ENCODE measurements at places on chromosomes 7 and 10. TPM values are rescaled to one million over a fixed set of nuclear protein-coding genes. Genes with fewer than 3 reads are reported as not detected.

DNA sequence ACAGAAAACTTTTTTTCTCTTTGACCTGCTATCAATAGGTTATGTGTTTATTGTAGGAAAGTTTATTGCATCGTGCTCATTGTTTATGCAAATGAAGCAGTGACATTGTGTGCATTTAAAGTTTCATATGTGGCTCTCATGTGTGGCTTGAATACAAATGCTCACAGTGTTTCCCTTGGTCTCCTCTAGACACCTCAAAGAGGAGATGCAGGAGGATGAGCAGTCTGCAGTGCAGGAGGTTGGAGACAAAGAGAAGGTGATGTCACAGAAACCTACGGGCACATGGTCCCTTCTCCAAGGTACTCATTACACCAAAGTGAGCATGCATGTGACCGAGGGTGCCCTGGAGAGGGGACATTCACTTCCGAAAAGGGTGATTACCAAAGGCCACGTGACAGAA, 430.2 kb downstream of the INHBA start:
- H3K4me1 ChIP-seq: no peaks in the 10 kb centered on the region
- H3K27ac ChIP-seq: no peak overlapping the region
- DNase-seq: no peak
- peaks cover 7% of the 10 kb centered on the region for H3K27me3 ChIP-seq
- no peak overlapping the region for H3K4me3 ChIP-seq

DNA sequence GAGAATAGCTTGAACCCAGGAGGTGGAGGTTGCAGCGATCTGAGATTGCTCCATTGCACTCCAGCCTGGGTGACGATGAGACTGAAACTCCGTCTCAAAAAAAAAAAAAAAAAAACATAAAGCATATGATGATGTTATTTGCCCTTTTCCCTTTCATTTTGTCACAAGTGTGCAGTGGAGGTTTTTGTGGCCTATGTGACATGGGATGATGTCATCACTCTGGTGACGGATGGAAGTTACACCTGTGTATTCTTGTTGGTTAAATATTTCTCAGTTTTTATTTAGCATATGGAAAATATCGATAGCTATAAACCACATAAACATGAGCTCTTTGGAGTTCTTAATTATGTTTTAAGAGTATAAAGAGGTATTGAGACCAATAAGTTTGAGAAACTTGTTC, 71.8 kb upstream of the EMX2 start:
- H3K4me3 ChIP-seq: no peak overlapping the region
- no peaks in the 10 kb centered on the region for H3K4me1 ChIP-seq
- no peaks in the 10 kb centered on the region for H3K36me3 ChIP-seq
- no peak overlapping the region for H3K27ac ChIP-seq
- no peaks in the 10 kb centered on the region for H3K27me3 ChIP-seq
- DNase-seq: no peak

DNA sequence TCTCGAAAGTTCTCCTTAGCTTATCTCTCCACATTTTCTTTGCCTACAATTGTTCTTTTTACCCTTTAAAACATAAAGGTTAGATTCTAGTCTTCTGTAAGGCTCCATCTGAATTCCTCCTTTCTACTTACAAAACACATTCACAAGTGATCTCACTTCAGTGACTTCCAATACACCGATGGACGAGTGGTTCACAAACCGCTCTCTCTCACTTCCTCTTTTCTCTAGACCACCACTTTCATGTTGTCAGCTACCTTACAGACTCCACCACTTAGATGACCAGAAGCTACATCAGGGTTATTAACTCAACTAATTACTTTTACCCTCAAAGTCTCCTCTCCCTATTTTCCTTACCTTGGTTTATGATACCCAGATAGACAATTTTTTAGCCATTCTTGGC, 11.8 kb downstream of the MET start:
- peaks cover 19% of the 10 kb centered on the region for H3K36me3 ChIP-seq
- H3K27me3 ChIP-seq: no peaks in the 10 kb centered on the region
- H3K4me1 ChIP-seq: peaks cover 4% of the 10 kb centered on the region
- no peak for DNase-seq

DNA sequence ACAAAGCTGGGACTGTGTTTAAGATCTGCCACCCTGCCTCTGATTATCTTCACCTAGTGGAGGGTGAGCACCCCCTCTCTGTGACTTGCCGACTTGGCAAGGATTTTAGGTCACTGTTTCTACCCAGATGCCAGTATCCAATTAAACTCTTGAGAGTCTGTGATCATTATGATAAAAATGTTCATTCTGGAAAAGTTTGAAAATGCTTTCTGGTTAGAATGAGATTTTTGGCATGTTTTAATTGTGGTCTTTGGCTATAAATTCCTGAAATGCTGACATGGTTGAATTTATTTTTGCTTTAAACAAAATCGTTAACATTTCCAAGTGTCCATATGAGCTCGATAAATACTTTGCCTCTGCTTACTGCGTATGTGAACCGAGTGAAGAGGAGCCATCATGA, 221.4 kb downstream of the BICC1 start:
- no peak overlapping the region for H3K27ac ChIP-seq
- no peaks in the 10 kb centered on the region for H3K36me3 ChIP-seq
- no peaks in the 10 kb centered on the region for H3K27me3 ChIP-seq
- H3K4me1 ChIP-seq: peaks cover 8% of the 10 kb centered on the region

Gene SYT15B
- 0.06 TPM for total RNA-seq

DNA sequence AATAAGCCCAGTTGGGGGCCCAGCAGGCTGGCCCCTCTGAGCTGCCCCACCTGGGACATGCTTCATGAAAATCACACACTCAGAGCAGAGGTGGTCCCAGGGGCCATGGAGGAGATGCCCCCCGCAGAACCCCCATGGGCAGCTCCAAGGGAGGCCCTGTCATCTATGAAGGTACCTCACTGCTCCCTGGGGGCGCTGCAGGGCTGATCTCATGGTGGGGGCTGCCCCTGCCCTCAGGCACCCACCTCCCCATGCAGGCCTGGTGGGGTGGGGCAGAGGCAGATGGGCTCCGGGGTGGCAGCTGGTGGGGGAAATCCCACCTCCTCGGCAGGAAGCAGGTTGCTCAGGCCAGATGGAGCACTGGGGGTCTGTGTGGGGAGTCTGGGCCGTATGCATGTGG, 60.5 kb downstream of the YKT6 start:
- H3K4me1 ChIP-seq: peaks cover 12% of the 10 kb centered on the region
- peaks cover 34% of the 10 kb centered on the region for H3K27me3 ChIP-seq
- no peak for DNase-seq
- H3K4me3 ChIP-seq: no peak overlapping the region
- no peak overlapping the region for H3K27ac ChIP-seq

Gene DOCK4
- 8.3 TPM for total RNA-seq

DNA sequence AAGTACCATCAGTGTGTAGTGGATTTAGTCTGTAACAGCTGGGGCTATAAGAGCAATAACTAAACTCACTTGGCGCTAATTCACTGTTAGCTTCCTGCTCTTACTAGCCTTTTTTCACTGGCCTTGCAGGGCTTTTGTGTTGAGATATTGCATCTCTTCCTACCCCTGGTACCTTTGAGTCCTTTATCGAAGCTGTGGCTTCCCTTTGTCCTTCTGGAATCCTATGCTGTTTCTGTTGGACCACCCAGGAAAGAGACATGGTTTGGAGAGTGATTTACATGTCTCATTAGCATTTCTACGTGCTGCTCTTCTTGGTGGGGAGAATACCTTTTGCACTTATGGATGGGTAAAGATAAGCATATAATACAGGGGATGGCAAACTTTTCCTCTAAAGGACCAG, 103.8 kb downstream of the MLLT10 start:
- DNase-seq: peak; percentile 2
- no peaks in the 10 kb centered on the region for H3K27me3 ChIP-seq
- no peak overlapping the region for H3K27ac ChIP-seq
- H3K36me3 ChIP-seq: peaks cover 4% of the 10 kb centered on the region
- no peak overlapping the region for H3K4me3 ChIP-seq
